NCI-H1092 treated with DMSO at 0.1 percent for 48 hours (cell line): ENCODE measurements at places on chromosomes 11 and 22.

DNA sequence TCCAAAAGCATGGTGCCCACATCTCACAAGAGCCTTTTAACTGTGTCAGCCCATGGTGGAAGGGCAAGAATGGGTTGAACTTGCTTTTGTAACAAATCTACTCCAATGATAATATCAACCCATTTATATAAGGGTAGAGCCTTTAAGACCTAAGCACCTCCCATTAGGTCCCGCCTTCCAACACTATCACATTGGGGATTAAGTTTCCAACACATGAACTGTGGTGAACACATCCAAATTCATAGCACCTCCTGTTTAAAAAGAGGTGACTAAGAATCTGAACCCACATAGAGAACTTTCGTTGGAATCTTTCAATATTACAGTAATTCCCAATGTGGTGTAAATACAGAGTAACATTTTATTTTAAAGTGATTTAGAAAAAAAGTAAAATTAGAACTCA is 9.2 kb upstream of the CNTF start:
- no peak for DNase-seq

GRCh38 chr11:96413408-96413807 is 23.6 kb downstream of the JRKL start:
- DNase-seq: no peak

- DNase-seq: no peak
Measured at GRCh38 chr11:975827-976226, 50.2 kb downstream of the AP2A2 start.

- DNase-seq: no peak
Measured at GRCh38 chr11:36352922-36353321, 56.8 kb downstream of the PRR5L start.

GRCh38 chr11:35907648-35908431 is 36.0 kb upstream of the LDLRAD3 start:
- no peak for DNase-seq

- DNase-seq: no peak
Measured at GRCh38 chr11:79087961-79088318, 352.9 kb downstream of the TENM4 start.

GRCh38 chr22:48483764-48484528 is 1343.7 kb downstream of the BRD1 start:
- no peak for DNase-seq

DNA sequence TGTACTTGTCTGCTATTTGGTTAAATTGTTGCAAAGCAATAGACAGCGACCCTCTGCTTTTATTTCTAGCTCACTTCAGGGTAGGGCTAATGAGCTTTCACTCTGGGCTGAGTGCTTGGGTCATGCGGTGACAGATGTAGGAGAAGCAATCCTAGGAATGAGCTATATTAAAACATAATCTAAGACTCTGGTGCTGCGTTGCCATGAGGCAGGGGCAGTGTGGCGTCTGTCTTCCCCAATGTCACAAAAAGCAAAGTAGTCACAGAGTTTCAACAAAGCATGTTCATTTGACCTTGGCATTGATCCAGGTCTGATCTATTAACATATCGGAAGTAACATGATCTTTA is 55.5 kb upstream of the GRAMD1B start:
- no peak for DNase-seq

- DNase-seq: no peak
Measured at GRCh38 chr22:47355776-47356510, 593.5 kb downstream of the TBC1D22A start.

DNA sequence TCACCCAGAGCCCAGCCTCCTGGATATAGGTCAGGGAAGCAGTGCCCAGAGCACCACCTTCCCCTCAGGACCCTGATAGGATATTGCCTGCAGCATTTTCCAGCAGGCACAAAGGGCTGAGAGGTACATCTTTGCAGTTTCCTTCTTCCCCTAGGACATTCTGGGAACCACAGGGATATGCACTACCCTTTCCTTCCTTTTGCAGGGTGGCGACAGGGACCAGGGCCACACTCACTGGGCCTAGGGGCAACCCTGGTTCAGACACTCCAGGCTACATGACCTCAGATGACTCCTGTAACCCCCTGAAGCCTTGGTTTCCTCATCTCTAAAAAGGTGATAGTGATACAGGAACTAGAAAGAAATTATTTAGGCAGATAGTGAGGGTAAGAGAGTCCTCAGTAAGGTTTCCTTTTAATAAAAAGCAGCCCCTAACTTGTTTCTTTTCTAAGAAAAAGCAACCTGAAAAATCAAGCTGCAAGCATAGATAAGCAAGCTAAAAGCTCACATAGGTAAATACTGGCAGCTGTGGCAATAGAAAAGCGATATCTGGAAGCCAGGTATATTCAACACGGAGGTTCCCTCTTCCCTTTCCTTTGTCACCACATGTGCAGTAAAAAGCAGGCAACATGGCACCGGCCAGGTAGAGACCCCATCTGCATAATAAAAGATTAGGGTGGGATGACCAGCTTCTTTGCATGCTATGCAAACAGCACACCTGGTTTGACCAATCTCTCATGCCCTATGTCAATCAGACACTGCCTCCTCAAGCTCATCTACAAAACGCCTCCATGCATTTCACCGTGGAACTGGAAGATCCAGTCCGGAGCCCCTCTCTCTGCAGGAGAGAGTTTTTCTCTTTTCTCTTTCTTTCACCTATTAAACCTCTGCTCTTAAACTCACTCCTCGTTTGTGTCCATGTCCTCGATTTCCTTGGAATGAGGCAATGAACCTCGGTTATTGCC is 13.2 kb upstream of the MRGPRX2 start:
- peak; percentile 10 for DNase-seq

DNA sequence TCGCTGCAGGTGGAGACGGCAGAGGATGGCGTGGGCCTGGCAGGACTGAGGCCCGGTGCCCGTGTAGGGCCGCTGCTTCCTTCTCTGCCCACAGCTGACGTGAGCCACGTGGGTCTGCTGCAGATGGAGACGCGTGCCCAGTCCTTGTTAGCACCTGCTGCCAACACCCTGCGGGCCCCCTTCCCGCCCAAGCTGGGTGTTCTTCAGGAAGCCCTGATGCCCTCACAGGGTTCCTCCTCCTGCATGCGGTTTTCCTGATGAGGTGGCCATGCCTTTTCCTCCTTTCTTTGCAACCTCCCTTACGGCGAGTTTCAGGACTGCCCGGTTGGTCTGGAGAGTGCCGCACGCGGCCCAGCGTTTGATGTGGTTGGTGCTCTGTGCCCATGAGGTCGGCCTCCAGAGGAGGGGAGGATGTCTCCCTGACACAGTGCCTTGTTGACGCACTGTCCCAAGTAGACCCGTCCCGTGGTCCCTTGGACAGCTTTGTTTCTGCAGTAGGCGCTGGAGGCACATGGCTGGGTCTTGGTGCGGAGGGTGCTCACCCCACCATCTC is 44.7 kb downstream of the AP2A2 start:
- DNase-seq: no peak

- no peak for DNase-seq
Measured at GRCh38 chr11:36471577-36471976, 38.5 kb downstream of the TRAF6 start.

GRCh38 chr11:46295312-46296058 is 18.0 kb downstream of the CREB3L1 start:
- peak; percentile 78 for DNase-seq

- no peak for DNase-seq
Measured at GRCh38 chr11:5631417-5631816, 6.6 kb downstream of the TRIM34 start.

- DNase-seq: no peak
Measured at GRCh38 chr11:128246810-128247594, 340.4 kb downstream of the ETS1 start.

DNA sequence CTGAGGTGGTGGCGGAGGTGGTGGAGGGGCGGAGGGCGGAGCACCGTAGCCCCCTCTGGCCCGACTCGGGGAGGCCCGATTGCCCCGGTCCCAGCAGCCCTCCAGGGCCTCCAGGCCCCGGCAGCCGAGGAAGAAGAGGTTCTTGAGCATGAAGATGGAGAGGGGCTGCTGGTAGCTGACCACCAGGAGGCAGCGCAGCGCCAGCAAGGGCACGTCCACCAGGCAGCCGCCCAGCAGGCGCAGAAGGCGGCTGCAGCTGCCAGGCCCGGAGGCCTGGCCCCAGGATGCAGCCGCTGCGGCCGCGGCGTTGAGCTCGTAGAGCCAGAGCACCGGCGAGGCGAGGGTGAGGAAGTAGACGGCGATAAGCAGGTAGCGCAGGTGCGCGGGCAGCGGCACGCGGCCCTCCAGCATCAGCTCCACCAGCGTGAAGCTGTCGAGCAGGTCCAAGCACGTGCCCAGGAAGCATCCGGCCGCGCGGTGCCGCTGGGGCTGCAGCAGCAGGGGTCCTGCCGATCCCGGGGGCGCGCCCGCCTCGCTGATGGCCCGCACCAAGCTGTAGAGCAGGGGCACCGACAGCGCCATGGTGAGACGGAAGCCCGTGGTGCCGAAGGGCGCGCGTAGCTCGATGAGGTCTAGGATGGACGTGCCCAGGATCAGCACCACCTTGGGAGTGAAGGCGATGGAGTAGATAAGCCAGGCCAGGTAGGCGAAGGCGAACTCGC is 1.5 kb downstream of the TMEM121B start:
- no peak for DNase-seq

DNA sequence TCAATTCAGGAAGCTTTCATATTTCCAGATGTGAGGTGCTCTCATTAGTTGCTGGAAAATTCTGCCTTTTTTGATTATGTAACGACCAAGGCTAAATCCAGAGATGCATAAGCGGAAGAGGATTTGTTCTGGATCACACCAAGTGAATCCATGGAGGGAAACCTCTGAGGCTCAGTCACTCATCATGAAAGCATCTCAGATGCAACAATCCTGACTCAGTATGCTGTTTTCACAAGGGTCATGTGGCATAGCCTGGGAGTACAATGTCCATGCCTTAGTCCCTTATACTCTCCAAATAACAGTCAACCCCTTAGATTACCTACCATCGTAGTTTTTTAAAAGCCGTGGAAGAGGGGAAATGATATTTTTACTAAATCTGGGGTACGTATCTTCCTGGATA is 445.6 kb downstream of the NTM start:
- no peak for DNase-seq

DNA sequence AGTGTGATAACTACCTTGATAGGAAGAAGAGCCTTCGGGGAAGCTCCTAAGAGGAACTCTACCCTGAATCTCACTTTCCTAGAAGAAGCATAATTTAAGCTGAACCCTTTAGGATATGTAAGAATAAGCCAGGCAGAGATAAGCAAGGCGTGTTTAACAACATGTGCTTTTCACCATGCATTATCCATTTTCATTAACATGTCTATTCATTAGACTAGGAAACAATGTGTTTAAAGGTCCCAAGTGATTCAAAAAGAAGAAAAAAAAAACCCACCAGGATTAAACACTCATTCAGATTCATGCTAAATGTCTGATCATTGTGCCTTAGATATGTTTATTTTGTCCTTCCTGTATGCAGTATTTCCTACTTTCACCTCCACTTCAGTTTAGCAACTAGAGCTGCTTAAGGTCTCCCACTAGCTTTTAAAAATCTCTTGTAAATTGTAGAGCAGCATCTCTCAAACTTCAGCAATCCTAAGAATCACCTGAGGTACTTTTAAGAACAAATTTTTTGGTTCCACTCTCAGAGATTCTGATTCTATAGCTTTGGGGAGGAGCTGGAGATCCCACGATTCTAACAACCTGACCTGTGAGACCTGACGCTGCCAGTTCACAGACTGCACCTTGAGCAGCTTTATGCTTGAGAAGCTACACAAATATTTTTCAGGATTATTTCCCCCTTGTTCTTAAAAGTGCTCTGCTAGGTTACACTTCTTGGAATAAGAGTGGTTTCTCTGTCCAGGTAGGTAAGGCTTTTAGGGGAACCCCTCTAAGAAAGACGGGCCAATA is 955.4 kb upstream of the CCDC90B start:
- DNase-seq: no peak

GRCh38 chr22:29155966-29156365 is 49.7 kb upstream of the EMID1 start:
- DNase-seq: no peak

- DNase-seq: no peak
Measured at GRCh38 chr11:125333354-125334073, 162.6 kb downstream of the FEZ1 start.

- DNase-seq: no peak
Measured at GRCh38 chr22:50296658-50297490, 10.6 kb downstream of the PLXNB2 start.

DNA sequence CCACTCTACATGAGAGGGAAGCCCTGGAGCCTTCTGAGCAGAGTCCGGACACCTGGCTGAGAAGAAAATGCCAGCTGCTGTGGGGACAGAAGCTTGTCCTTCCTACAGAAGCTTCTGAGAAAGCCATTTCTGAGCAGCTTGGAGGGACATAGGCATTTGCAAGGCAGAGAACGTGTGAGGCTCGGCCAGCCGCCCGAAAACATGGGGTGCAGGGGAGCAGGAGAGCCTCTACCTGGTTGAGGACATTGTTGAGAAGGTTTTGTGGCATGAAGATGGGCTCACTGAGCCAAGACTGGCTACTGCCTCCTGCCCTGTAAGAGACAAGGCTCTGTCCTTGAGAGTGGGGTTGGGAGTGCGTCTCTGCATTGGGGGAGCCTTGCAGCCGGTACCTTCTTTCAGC is 25.3 kb downstream of the SAMM50 start:
- no peak for DNase-seq

GRCh38 chr11:11178671-11179638 is 174.1 kb downstream of the CSNK2A3 start:
- DNase-seq: no peak
